Activated CD8-positive, alpha-beta memory T cell treated with anti-CD3 and anti-CD28 coated beads for 48 hours (primary cell): ENCODE measurements at places on chromosomes 7 and 10.

GRCh38 chr7:36478745-36479144 is 89.1 kb downstream of the ANLN start:
- DNase-seq: no peak

DNA sequence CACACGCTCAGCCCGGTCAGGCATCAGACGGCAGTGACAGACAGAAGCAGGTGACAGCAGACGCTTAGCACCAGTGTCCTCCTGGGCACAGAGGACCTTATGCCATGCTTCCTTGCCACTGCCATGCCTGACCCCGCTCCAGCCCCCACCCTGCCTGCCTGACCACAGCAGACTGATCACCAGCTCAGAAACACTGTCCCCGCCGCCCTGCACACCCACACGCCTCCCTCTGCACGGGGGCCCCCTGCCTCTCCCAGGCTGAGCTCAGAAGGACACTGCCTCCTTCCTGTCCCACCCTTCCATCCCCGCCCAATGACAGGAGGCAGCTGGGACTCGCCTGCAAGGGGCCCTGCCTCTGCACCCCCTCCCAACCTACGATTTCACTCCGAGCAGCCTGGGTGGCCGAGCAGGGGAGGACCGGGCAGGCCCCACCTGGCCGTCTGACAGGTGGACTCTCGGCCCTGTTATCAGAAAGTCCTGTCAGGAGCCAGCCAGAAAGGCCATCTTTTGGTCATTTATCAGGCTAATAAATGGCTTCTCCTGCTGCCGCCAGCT is 183.4 kb downstream of the ELFN1 start:
- no peak for DNase-seq

DNA sequence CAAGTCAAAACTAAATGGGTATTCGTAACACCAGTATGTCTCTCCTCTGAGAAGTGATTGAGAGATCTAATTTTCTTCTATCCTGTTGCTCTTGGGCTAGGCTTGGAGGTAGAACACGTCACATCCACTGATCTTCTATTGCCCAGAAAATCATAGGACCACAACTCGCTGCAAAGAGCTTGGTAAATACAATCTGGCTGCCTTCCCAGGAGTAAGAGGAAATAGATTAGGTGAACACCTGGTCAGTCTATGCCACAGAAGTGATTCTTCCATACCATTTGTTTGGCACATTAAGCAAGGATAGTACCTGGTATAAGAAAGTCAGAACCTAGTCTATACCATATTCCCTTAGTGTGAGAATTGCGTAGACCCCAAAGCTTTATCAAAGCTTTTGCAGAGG is 129.3 kb upstream of the PHYHIPL start:
- no peak for DNase-seq

DNA sequence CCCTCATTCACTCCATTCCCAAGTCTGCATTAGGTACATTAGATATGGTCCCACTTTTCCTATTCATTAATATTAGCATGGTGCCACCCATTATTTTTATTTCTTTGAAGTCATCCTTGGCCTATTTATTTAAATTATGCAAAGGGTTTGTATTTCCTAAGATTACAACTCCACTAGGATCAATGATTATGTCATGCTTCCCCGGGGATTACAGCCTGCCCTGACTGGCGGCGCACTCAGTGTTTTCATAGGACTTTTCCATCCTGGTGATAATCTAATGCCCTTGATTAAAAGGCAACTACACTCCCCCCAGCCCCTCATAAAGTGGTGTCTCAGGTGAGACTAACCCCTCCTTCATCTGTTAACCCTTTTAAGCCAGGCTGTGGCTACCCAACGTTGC is 187.2 kb downstream of the POU6F2 start:
- no peak for DNase-seq

GRCh38 chr7:151514461-151515275 is 5.0 kb downstream of the RHEB start:
- DNase-seq: no peak

GRCh38 chr10:96683065-96683464 is 37.2 kb downstream of the PIK3AP1 start:
- DNase-seq: no peak

DNA sequence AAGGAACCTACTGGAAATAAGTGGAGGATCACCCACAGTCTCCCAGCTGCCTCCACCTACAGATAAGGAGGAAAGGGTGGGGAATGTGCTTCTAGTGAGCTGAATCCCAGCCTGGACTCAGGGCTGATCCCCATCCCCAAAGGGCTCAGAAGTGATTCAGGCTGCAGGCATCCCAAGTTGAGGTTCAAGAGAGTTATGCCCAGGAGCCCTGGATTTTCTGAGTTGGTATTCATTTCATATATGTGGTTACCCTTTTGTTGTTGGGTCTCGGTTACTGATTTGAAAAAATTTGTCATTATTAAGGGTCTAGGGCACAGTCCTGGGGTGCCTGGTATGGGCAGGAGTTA is 30.0 kb upstream of the SRGN start:
- no peak for DNase-seq

DNA sequence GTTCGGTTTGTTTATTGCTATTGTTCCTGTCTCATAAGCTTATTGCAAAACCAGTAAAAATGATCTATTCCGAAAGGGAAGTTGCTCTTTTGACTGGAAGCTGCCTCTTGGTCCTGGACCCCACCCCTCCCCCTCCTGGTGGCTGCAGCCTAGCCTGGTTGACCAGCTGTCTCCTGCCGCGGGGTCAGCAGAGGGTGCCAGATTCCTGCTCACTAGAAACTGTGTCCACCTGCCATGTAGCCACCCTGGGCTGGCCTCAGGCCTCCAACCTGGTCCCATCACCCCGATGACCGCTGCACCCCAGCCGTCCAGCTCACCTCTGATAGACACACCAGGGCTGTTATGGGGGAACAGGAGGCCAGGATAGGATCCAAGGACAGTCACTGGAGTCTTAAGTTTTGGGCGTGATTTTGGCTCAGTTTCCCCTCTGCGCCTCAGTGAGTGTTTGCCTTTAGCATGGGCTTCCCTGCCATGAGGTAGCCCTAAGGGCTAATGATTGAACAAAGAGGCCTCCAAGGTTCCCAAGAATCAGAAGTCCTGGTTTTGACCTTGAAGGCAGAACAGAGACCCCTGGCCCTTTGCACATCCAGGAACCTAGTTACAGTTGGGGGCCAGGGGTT is 32.9 kb upstream of the SLF2 start:
- DNase-seq: no peak
